A549 treated with AZD2906 at 1 μM for 4 hours (cell line): ENCODE measurements at places on chromosomes 11 and 22. TPM values are rescaled to one million over a fixed set of nuclear protein-coding genes. Genes with fewer than 3 reads are reported as not detected.

Gene SLC22A12
- total RNA-seq: not detected in 5 replicates

Gene CBX7
- total RNA-seq: 0.92 to 1.4 TPM (median 1.1 TPM) in 5 replicates

Gene OR2AG2
- total RNA-seq: 0.06 to 0.11 TPM in 2 of 5 replicates, not detected in the others

Gene SLC22A25
- not detected in 5 replicates for total RNA-seq

Gene NLRP6
- total RNA-seq: 0.03 TPM in 1 of 5 replicates, not detected in the others

Gene PTPRCAP
- total RNA-seq: 0.23 to 0.34 TPM (median 0.28 TPM) in 5 replicates

Gene ZBTB16
- total RNA-seq: 1.2 to 2.0 TPM (median 1.7 TPM) in 5 replicates

Gene NKAPD1
- 12.3 to 21.3 TPM (median 14.9 TPM) in 5 replicates for total RNA-seq

Gene ANO1
- total RNA-seq: 2.6 to 3.7 TPM (median 3.0 TPM) in 5 replicates

Gene CASP5
- not detected in 5 replicates for total RNA-seq

Gene OR4X2
- total RNA-seq: not detected in 5 replicates
